A549 treated with DMSO at 1 μM for 4 hours (cell line): ENCODE measurements at places on chromosomes 16 and 17. TPM values are rescaled to one million over a fixed set of nuclear protein-coding genes. Genes with fewer than 3 reads are reported as not detected.

The FBXW10 gene
- total RNA-seq, result 0.95 to 1.6 TPM (median 1.2 TPM) in 5 replicates

The SPNS2 gene
- total RNA-seq, result 6.7 to 14.2 TPM (median 10.1 TPM) in 5 replicates

The SERPINF2 gene
- 1.6 to 2.3 TPM (median 1.8 TPM) in 5 replicates for total RNA-seq

The GPT2 gene
- 8.4 to 14.5 TPM (median 12.9 TPM) in 5 replicates for total RNA-seq

The GNGT2 gene
- total RNA-seq, result 0.18 to 0.38 TPM (median 0.25 TPM) in 5 replicates

The KRTAP2-1 gene
- not detected in 5 replicates for total RNA-seq

The KCNG4 gene
- not detected in 5 replicates for total RNA-seq

The G6PC1 gene
- not detected in 5 replicates for total RNA-seq

The HP gene
- not detected in 5 replicates for total RNA-seq

The TBX6 gene
- 0.20 to 0.45 TPM (median 0.25 TPM) in 5 replicates for total RNA-seq

The PRSS27 gene
- total RNA-seq, result 1.00 to 1.2 TPM (median 1.1 TPM) in 5 replicates
